HT-29 (cell line): ENCODE measurements at places on chromosomes 16 and 17. TPM values are rescaled to one million over a fixed set of nuclear protein-coding genes. Genes with fewer than 3 reads are reported as not detected.
A peak's percentile ranks its signal among the peaks of the same experiment; 100 is the strongest.

Gene TNFSF13
- total RNA-seq = 15.6 and 19.1 TPM in 2 replicates

Gene VWA3A
- not detected in 2 replicates for total RNA-seq

Gene TMUB2
- total RNA-seq = 41.9 and 45.4 TPM in 2 replicates

Gene OR3A3
- total RNA-seq = not detected in 2 replicates

Gene PRKAR1A
- total RNA-seq = 86.4 and 119 TPM in 2 replicates

- DNase-seq = peak; percentile 80
These were observed 2.7 kb upstream of the LASP1NB start for GRCh38 chr17:38922538-38923297.

- DNase-seq = no peak
These were observed 5.9 kb upstream of the MYO15A start for GRCh38 chr17:18102640-18103039.

DNA sequence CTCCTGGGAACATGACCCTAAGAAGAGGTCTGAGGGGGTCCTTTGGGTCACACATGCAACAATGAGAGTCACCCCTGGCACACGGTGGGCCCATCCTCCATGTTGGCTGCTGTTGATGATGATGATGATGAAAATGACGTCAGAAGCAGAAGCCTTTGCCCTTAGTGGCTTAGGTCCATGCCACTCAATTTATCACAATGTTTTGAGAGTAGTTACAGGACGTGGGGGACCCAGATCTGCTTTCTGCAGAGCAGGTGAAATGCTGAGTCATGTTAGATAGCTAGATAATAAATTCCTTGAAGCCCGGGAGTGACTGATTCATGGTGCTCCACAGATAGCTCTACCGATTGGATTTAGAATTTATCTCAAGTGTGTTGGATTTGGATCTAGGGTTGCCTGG lies 53.9 kb downstream of the VPS35L start:
- DNase-seq = no peak

GRCh38 chr17:5587438-5588032 lies 3.2 kb upstream of the NLRP1 start:
- DNase-seq = peak; percentile 69

GRCh38 chr17:54977744-54978143 lies 9.2 kb downstream of the STXBP4 start:
- no peak for DNase-seq

DNA sequence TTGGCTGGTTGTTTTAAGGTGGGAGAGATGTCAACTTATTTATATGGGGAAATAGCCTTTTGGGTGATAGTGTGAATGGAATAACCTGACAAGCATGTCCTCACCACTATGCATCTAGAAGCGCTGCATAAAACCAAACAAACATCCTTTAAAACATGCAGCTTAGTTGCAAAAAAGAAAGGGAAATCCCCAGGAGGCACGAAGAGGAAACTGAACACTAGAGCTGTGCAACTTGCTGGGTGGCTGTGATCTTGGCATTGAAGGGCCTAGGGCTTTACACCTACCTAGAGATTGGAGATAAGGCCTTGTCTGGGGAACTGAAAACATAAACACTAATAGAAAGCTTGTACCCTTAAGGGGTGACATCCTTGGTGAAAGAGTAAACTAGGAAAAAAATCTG lies 7.3 kb downstream of the C16orf54 start:
- DNase-seq = no peak

DNA sequence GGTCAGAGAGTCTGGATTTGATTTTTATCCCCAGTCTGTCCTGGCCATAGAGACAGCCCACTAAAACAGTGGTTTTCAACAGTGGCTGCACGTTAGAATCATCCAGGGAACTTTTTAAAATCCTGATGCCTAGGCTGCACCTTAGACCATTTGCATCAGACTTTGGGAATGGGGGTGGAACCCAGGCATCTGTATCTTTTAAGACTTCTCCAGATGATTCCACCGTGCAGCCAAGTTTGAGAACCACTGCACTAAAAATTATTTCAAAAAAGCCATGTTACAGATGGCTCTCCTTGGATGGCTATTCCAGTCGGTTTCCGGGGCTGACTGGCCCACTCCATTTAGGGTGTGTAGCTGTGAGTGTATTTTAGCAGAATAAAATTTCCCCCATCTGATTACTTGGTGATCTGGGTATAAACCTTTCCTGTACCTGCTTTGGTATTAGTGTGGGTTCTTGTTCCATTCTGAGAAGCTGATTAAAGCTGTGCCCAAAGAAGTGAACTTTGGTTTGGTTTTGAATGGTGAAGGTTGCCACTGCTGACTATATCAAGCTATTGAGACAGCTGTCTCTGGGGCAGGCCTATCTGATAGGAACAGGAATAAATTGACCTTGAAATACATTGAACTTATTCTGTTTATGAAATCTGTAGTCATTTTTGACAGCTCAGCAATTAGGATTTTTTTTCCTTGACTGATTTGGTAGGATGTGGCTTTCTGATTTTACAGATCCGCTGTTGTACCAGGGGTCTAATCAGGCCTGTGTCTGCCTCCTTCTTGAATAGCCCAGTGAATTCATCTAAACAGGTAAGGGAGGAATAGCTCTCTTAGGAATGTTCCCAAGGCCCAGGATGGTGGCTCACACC lies 1.3 kb downstream of the ATP5MC1 start:
- no peak for DNase-seq
